ENCODE measurements at places on chromosomes 4 and X.

DNA sequence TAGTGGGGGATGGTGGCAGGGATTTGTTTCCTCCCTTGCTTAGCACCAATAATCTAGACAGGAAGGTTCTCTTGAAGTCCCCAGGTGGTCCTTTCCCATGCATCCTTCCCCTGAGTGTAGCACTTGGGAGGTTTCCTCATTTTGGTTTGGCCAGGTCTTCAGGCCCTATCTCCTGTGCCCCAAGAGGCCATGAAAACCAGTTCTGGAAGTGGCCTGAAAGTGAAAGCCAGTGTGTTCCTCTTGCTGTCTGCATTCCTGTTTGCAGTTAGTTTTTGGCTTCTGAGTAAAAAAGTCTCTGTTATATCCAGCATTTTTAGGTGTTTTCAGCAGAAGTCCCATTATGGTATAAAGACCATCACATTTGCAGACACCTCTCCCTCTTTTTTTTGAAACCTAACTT lies 59.5 kb downstream of the MTM1 start:
- DNase-seq: no peak

DNA sequence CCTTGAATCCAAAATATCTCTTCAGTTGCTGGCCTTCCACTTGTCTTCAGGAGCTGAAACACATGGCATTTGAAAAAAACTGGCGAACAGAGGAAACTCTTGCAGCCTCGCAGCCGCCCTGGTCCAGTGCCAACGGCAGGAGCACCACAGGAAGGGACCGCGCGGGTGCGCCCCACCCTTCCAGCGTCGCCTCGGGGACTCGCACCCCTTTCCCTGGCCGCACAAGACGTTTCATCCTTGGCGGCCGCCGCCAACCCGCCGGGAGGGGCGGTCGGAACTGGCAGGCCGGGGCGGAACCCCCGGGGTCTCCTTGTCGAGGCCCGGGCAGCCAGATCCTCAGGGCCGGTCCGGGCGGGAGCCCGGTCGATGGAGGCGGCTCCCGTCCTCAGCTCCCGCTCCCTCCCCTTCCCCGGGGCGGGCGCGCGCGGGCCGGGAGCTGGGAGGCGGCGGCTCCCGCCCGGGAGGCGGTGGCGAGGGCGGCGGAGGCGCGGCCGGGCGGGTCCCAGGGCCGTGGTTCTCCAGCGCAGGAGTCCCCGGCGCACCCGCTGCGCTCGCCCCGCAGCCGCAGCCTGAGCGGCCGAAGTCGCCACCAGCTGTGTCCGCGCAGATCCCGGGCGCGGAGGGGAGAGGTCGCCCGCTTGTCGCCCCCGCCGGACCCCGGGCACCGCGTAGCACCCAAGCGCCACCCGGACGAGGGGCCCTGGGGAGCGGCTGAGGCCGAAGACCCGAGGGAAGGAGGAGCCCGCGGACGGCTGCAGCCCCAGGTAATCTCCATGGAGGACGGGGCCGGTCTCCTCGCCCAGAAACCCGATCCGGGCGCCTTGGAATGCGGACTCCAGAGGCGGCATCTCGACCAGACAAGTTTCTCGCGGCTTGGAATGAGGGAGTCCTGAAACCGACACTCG lies 886 bp upstream of the NDST3 start:
- peak; percentile 77 for DNase-seq

GRCh38 chrX:45774961-45775360 lies 574.3 kb upstream of the DIPK2B start:
- peak; percentile 20 for DNase-seq

DNA sequence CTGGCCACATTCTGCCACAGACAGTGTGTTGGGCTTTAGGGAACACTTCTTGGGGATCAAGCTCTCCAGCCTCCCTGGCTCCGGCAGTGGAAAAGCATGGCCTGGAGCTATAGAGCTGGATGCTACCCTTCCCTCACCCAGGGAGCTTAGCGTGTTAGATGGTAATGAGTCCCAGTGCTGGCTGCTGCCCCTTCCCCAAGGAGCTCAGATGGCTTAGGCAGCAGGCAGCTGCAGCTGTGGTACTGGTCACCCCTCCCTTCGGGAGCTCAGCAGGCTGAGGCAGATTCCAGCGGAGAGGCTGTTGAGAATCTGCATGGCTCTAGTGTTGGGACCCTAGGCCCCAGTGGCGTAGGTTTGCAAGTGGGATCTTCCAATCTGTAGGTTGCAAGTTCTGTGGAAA lies 19.5 kb downstream of the TMEM144 start:
- no peak for DNase-seq

GRCh38 chrX:129769467-129770154 lies 10.1 kb upstream of the SASH3 start:
- no peak for DNase-seq

- DNase-seq: no peak
Measured at GRCh38 chr4:177740563-177740962, 298.3 kb upstream of the AGA start.

DNA sequence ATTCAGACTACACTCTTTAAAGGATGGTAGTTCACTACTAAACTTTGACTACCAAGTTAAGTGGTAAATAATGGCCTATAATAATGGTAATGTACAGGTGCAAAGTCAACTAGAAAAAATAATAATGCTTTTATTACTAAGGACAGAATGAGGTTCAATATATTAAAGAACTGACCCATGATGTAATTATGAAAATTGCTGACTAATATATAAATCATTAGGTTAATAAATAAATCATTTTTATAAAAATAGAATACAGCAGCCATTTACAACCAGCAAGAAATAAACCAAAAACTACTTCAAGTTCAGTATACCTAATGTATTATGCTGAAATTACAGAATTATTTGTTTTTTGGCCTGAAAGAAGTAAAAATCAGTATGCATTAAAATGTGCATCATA lies 577.2 kb downstream of the PPARGC1A start:
- no peak for DNase-seq

DNA sequence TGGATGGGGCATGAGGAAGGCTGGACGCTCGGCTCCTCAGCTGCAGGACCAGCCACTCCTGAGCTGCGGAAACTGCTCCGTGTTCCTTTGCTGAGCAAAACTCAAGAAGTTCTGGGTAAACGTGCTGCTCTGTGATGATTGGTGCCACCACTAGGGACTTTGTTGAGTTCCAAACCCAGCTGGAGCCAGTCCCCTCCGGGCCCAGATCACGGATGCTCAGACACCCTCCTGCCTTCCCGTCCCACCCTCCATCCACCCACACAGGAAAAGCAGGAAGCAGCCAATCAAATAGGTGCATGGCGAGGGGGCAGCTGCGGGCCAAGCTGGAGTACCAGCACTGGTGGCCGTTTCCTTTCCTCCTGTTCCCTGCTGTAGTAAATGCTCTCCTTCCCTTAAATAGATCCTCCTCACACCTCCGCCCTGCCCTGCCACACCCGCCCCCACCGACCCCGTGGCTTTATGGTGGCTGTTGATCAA lies 68.0 kb downstream of the ADRA2C start:
- no peak for DNase-seq

GRCh38 chrX:31071262-31071661 lies 579 bp downstream of the FTHL17 start:
- no peak for DNase-seq

- DNase-seq: no peak
Measured at GRCh38 chr4:11748164-11748872, 319.6 kb upstream of the HS3ST1 start.

DNA sequence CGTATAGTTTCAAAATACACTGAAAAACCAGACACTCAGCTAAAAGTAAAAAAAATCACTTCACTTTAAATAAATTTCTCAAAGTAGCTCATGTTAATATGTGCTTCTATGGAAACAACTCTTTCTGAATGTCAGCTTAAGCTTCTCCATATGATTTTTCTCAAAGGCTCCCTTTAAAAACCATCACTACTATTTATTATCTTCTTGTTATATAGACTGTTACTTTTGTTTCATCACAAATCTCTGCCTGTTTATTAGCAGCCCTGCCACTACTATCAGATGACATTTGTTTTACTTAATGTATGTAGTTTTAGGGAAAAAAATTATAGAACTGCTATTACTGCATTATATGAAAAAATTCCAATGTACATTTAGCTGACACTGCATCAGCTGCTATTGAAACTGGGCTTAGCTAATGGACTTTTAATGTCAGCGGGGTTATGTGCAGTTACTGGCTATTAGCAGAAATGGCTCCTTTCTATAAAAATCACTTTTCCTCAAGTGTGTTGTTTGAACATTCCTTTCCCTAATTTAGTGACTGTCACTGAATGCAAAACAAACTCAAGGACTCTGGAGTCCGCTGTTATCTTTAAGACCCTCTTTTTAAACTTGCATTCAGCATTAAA lies 10.8 kb downstream of the UNC5C start:
- no peak for DNase-seq

- no peak for DNase-seq
Measured at GRCh38 chr4:81965911-81966310, 407.9 kb downstream of the HNRNPD start.

DNA sequence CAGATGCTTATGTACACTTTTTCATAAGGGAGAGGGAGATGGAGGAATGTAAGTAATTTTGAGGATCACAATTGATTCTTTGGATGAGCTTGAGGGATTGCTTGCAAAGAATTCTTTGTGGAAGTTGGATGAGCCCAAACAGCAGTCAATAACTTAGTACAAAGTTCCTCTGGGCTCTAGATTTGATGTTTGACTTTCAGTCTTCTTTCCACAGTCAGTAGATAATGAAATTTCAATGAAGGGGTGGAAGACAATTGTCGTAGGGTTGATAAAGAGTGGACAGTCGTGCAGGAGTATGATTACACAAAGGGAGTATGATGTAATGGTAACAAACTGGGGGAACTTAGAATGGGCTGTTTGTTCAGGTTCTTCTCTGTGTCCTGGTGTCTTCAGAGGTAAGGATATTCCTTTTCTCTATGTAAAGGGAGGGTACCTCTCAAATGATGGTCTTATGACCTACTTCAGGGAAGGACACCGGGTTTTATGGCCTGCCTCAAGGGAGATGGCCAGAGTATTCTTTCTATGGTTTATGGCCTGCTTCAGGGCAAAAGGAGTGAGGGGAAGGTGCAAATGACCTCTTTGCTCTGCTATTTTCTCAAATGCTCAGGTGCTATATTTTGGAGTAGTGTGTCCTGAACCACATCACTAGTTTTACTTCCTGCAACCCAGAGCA lies 1.7 kb upstream of the ABRAXAS1 start:
- DNase-seq: no peak

GRCh38 chr4:35125995-35126712 lies 1118.2 kb downstream of the ARAP2 start:
- DNase-seq: no peak

GRCh38 chr4:113744667-113745240 lies 16.8 kb downstream of the CAMK2D start:
- no peak for DNase-seq

- DNase-seq: no peak
Measured at GRCh38 chr4:168151327-168151726, 59.0 kb downstream of the ANXA10 start.

- DNase-seq: no peak
Measured at GRCh38 chr4:145189981-145190380, 9.6 kb upstream of the OTUD4 start.

- DNase-seq: peak; percentile 5
Measured at GRCh38 chrX:12721042-12721441, 70.2 kb upstream of the PRPS2 start.

- DNase-seq: no peak
Measured at GRCh38 chrX:53227224-53227765, 2.3 kb upstream of the KDM5C start.

- DNase-seq: no peak
Measured at GRCh38 chr4:95190751-95191436, 357.9 kb downstream of the UNC5C start.

DNA sequence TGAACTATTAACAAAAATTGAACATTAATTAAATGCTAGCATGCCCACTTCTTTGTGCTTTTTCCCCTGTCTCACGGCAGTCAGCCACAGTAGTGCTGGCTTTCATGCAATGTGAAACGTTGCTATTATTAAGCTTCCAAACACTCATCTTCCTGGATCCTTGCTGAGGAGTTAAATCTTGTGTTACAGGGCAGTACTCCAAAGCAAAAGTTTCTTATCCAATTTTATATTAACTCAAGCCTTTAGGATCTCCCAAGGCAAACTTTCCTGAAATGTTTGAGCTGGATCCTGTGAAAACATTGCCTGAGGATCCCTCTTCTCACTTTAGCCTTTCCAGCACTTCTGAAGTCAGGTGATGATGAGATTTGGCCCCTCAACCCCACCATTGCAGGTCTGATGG lies 1454.8 kb downstream of the FSTL5 start:
- no peak for DNase-seq

DNA sequence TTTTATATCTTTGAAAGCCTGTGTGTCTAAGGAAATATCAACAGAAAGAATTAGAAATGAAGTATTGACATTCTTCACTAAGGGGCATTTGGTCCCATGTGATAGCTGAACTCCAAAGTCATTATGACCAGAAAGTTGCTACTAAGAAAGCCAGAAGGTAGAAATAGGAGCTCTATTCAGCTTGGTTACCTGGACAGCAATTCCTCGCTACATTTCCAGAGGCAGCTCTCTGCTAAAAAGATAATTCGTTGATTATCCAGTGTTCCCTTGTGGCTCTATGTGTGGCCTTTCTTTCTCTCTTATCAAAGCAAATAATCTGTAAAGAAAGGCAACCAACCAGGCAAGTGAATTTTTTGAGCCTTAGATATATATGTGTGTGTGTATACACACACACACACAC lies 341.3 kb downstream of the ADGRL3 start:
- DNase-seq: no peak

GRCh38 chrX:153603131-153603656 lies 4.3 kb upstream of the CCNQ start:
- DNase-seq: no peak

DNA sequence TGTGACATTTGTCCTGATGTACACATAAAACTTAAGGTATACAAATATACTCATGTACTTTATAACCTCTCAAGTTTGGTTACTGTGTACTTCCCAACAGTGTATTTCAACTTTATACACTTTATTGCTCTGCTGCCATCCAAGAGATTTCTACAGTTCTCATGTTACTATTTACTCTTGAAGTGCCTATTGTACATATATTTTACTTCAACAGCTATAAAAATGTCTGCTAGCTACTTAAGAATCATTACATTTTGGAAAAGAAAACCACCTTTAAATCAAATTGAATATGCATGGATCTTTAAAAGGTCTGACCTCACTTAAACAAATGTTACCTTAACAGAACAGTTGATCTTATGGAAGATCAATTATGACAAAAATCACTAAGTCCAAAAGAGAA lies 1056.4 kb downstream of the ADGRL3 start:
- no peak for DNase-seq

GRCh38 chr4:78863254-78863869 lies 75.9 kb downstream of the PAQR3 start:
- DNase-seq: no peak

DNA sequence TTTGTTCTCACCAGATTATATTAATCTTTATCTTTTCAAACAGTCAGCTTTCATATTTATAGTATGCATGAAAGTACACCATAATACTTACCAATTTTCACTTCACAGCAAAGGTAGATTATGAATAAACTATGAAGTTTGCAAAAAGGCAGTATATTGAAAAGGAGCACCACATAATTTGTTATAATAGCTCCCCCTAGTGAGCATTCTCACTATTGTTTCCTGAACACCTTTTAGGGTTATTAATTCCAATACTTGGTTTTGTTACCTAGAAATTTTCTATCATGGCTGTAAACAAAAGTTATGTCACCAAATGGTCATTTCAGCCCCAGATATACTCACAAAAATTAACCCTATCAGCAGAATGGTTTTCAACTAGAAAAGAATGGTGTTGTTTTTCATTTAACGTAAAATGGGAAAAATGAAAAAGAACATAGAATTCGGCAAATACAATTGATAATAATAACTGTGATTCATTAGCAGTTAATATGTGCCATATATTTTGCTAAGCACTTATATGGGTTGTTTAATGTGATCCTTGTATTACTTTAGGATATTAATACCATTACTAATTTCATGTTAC lies 30.2 kb upstream of the NKX6-1 start:
- DNase-seq: peak; percentile 28
